RPMI7951 (cell line): ENCODE measurements at places on chromosomes 4 and X.

DNA sequence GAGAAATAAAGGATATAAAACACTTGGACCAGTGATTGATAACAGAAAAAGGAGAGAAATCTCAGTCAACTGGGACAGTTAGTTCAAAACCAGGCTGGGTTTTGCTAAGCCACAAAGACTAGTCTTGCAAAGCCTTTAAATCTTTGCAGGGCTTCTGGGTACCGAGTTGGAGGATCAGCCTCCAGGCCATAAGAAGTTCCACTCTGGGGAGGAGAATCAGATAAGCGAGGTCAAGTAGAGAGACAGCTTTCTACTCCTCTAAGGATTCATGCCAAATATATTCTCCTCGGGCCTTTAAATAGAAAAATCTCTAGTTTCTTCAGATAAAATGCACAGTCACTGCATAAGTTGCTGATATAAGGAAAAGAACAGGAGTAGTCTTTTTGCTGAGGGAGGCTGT, 92.7 kb downstream of the MFAP3L start:
- DNase-seq: no peak

- DNase-seq: peak; percentile 37
Measured at GRCh38 chr4:107037199-107037584, 1.1 kb upstream of the DKK2 start.

- peak; percentile 19 for DNase-seq
Measured at GRCh38 chr4:146522869-146523205, 1.1 kb upstream of the SLC10A7 start.

DNA sequence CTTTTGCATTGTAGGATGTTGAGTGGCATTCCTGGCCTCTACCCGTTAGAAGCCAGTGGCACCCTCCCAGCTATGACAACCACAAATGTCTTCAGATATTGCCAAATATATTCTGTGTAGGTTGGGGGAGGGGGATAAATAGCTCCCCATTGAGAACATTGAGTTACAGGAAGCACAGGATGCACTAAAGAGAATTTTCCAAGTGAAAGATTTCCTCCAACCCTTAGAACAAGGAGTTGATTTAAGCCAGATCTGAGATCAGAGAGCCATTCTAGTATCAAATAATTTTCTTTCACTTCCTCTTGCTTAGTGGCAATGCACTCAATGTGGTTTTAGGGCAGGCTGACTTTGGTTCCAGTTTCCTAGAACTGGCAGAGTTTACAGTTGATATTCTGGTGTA, 436.6 kb downstream of the C4orf33 start:
- DNase-seq: no peak
